ENCODE measurements at places on chromosomes 4 and X.

- no peak for DNase-seq
Observed at GRCh38 chr4:134879019-134879418, 677.4 kb upstream of the PABPC4L start.

DNA sequence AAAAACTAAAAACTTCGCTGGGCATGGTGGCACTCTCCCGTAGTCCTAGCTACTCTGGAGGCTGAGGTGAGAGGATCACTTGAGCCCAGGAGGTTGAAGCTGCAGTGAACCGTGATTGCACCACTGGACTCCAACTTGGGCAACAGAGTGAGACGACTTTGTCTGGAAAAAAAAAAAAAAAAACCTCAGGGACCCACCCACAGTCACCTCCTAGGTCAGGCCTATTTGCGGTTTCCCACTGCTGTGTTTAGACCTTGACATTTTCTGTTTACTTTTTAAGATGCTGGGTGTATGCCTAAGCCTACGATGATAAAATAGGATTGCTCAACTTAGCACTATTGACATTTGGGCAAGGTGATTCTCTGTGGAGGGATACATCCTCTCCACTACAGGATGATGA is 197.4 kb upstream of the TBL1X start:
- no peak for DNase-seq

DNA sequence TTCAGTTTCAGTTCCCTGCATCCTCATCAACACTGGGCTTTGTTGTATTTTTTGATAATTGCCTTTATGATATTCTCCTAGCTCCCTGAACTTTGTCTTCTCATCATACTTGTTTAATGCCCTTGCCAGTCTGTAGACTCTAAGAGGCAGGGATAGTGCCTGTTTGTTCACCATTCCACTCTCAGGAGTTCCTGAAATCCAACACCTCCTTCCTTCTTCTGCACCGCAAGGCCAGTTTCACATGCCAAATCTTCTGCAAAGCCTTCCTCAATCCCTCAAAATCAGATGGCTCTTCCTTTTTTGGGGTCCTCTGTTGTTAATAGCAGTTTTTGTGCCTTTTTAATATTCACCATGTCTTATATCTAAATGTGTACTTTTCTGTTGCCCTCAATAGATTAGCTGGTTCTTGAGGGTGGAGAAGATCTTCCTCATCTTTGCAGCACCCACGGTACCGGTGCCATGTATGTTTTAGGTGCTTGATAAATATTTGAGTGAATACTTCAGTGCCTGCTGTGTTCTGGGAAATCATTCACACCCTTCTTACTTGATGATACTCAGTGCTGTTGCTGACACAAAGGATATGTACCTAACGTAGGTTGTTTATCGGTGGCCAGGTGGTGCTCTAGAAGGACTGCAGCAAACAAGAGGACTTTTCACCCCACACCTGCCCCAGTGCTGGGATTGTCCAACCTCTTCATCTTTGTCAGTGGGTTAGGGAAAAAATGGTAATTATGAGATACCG is 85.3 kb upstream of the LIMCH1 start:
- DNase-seq = no peak

DNA sequence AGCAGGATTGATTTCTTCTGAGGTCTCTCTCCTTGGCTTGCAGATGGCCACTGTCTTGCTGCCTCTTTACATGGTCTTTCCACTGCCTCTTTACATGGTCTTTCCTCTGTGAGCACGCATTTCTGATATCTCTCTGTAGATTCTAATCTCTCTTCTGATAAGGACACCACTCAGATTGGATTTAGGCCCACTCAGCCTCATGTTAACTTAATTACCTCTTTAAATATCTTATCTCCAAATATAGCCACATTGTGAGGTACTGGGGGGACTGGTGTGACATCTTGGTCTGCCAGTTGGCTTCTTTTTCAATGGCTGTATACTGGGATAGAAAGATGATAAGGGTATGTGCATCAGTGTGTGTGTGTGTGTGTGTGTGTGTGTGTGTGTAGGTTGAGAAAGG is 153.7 kb downstream of the AWAT2 start:
- no peak for DNase-seq

DNA sequence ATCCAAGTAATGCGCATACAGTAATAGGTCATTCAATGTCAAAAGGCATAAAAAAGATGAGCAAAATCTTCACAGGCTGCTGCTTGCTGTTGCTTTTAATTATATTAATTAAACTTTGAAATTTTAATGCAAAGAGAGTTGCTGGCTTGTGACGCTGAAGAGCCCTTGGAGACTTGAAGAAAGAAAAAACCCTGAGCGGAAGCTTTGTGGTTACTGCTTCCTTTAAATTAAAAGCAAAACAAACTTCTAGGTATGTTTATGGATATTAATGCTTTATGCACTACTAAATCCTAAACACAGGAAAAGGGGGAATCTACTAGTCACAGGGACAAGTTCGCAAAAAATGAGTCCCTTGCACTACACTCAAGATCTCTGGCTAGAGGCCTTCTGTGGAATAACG is 166.7 kb downstream of the ANTXR2 start:
- no peak for DNase-seq

DNA sequence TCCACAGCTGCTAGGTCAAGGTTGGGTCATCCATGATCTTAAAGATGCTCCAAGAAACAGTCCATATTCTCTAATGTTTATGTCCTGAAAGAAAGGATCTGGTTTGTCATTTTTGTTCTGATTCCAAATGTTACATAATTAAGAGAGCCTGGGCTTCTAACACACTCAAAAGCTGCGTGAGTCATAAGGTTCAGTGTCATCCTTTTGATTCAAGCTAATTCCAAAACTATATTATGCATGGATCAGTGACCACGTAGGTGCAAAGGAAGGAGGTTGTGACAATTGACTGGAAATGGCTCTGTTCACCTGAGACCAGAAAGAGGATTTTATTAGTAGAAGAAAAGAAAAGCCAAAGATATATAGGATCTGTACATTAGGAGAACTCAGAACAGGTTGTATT is 268.7 kb upstream of the GK2 start:
- no peak for DNase-seq

DNA sequence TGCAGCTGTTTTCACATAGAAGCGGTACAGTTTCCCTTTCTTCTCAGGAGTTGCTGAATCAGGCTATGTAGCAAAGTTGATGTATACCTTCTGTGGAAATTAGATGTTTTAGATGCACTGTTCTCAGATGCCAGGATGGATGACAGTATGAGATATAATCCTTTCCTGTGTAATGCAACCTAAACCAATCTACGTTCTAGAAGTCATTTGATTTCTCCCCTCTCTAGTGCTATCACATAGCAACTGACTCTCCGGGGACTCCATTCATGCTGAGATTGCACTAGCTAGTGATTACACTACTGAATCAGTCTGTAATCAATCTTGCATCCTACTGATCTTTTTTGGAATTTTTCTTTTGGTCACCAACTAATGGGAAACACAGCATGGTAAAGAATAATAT is 1881.7 kb downstream of the PCDH7 start:
- DNase-seq = no peak

DNA sequence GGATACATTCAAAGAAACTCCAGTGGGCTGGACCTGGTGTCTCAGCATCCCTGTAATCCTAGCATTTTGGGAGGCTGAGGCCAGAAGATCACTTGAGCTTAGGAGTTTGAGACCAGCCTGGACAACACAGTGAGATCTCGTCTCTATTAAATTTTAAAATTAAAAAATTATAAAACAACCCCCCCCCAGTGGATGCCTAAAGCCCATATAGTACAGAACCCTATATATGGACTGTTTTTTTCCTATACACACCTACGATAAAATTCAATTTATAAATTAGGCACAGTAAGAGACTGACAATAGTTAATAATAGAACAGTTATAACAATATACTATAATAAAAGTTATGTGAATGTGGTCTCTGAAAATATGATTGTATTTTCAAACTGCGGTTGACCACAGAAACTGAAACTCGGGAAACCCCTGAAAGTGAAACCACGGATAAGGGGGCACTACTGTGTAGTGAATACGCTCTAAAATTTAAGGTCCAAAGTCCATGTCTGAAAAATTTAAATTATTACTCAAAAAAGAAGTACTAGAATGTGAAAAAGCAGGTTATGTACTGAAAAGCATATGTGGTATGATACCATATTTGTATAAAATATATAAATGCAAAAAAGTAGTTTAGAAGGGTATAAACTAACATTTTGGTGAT is 2.0 kb downstream of the SMIM14 start:
- no peak for DNase-seq

GRCh38 chrX:151806967-151807540 is 72.5 kb downstream of the CNGA2 start:
- DNase-seq = no peak

DNA sequence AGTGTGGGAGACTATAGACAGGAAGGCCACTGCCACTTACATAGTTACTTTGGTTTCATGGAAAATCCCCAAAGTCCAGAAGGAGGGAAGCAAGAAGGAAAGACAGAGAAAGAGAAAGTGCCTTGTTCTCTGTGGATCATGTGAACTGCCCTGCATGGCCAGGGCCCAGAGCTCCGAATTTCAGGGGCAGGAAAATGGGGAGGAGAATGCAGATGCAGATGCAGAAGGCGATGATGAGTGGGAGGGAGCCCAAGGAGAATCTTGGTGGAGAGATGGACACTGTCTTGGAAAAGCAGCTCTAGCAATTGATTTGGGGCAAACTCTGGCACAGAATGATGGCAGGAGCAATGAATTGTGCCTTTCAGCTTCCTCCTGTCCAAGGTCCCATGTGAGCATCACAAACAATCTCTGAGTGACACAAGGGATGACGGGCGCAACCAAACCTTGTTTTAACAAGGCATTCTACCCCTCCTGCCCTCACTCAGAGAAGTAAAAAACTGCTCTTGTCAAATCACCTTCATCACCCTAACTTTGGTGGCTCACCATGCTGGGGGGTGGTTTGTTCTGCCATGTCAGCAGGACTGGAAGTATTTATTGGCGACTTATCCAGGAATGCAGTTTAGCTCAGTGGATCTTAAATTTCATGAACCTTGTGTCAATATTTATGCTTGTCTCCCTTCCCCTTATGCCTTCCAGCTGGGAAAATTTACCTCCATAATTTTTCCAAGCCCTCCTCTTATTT is 53.5 kb downstream of the TSC22D3 start:
- DNase-seq = no peak

GRCh38 chr4:119628281-119629141 is at the start of gene PDE5A:
TSS of gene PDE5A (minus strand) at chr4:119628804. CDS start at chr4:119628671, 133 bp downstream.
- DNase-seq = peak; percentile 54

- no peak for DNase-seq
Observed at GRCh38 chr4:41394481-41394894, 137.8 kb downstream of the UCHL1 start.
